ENCODE measurements at places on chromosomes 5 and 9.

DNA sequence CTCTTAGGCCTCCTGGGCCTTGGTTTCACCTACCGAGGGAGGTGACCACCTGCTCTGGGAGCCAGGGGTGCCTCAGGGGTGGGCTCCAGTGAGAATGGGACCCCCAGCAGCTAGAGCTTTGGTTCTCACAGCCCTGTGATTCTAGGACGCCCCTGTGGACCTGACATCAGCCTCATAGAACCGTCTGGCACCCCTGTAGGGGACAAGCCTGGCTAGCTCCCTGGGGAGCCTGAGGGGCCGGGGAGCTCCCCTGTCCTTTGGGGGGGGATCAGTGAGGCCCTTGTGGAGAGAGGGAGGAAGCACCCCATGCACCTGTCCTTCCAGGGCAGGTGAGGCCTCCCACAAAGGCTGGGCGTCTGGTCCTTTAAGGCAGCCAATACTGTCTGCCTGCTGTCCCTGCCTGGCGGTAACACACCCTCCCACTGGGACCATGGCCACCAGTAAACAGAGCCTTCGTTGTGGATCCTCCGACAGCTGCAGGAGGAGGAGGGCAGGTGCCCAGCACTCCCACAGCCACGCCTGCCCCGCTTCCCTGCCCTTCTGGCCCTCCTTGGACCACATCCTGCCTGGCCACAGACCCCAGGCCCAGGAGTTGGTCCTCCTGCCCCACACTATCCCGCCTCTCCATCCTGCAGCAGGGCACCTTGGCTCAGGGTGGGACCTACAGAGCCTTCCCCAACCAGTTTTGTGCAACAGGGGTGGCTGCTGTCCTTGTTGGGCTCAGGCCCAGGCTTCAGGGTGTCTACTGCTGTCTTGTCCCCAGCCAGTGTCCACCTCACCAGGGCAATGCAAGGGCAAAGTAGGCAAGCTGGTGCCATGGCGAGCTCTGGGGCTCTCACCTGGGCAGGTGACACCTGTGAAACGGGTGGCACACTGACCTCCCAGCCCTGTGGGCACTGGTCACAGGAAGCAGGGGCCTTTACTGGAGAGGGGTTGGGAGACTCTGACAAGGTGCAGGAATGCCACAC lies 3.0 kb upstream of the TUBB4B start:
- no peaks in the 10 kb centered on the region for H3K36me3 ChIP-seq
- H3K27me3 ChIP-seq = peaks cover 30% of the 10 kb centered on the region
- H3K4me1 ChIP-seq = peaks cover 28% of the 10 kb centered on the region
- no peak overlapping the region for H3K4me3 ChIP-seq
- H3K27ac ChIP-seq = peak overlapping the region; percentile 80
- peak; percentile 80 for DNase-seq

GRCh38 chr5:96703995-96704394 lies 41.8 kb downstream of the CAST start:
- no peaks in the 10 kb centered on the region for H3K27me3 ChIP-seq
- H3K36me3 ChIP-seq = no peaks in the 10 kb centered on the region
- H3K4me3 ChIP-seq = peak overlapping the region; percentile 71
- H3K4me1 ChIP-seq = no peaks in the 10 kb centered on the region
- no peak for DNase-seq

DNA sequence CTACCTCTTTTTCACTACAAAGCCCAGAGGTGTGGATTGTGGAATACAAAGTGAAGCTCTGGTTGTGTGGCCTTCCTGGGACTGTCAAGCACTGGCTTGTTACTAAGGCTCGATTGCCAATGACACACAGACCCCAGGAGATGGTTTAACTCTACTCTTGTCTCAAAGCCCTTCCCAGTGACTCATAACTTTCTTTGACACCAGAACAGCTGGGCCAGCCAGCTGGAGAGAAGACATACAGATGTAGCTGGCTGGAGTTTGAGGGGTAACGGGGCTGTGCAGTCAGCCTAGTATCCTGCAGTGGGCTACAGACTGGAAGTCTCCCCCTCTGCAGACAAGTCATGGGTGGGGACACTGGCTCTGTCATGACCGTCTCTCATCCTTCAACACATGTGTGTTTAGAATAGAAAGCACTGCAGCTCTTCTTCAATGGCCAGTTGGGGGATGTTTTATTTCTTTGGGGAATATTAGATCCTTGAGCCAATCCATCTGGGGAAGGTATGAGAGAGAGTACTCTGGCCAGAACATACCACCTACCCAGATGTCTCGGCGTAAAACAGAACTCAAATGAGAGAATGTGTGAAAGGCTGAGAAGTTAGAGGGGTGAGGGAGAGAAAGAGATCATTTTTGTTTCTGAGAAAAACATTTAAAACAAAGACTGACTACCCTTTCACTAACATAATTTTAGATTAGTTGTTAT lies 53.3 kb downstream of the SEMA6A start:
- no peak overlapping the region for H3K27ac ChIP-seq
- H3K36me3 ChIP-seq = no peaks in the 10 kb centered on the region
- H3K27me3 ChIP-seq = no peaks in the 10 kb centered on the region
- no peak for DNase-seq
- no peak overlapping the region for H3K4me3 ChIP-seq
- no peaks in the 10 kb centered on the region for H3K4me1 ChIP-seq

DNA sequence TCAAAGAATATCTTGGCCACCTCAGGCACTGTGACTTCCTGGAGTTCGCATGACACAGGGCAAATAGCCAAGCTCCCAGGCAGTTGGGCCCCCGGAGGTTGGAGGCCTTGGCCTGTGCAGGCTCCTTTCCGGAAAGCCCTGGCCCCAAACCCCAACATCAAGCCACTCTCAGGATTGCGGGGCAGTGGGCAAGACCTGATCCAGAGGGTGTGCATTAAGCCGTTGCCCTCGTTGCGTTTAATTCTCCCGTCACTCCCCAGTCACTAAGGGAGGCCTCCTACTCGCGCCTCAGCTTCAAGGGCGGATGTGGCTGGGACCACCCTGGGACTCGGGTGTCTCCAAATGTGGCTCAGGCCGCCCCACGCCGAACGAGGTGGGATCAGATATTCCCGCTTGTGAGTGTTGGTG lies 60.1 kb downstream of the TMEM174 start:
- peaks cover 54% of the 10 kb centered on the region for H3K27me3 ChIP-seq
- H3K4me3 ChIP-seq = peak overlapping the region; percentile 45
- H3K27ac ChIP-seq = no peak overlapping the region
- no peak for DNase-seq
- peaks cover 4% of the 10 kb centered on the region for H3K4me1 ChIP-seq

- DNase-seq = no peak
- no peaks in the 10 kb centered on the region for H3K4me1 ChIP-seq
- H3K36me3 ChIP-seq = no peaks in the 10 kb centered on the region
- H3K27me3 ChIP-seq = no peaks in the 10 kb centered on the region
- H3K27ac ChIP-seq = no peak overlapping the region
- H3K4me3 ChIP-seq = no peak overlapping the region
Measured at GRCh38 chr5:91272858-91273257, 110.3 kb downstream of the ARRDC3 start.

- no peak overlapping the region for H3K27ac ChIP-seq
- no peaks in the 10 kb centered on the region for H3K27me3 ChIP-seq
- DNase-seq = no peak
- no peaks in the 10 kb centered on the region for H3K4me1 ChIP-seq
- no peaks in the 10 kb centered on the region for H3K36me3 ChIP-seq
Measured at GRCh38 chr9:2332663-2333062, 288.9 kb upstream of the VLDLR start.

DNA sequence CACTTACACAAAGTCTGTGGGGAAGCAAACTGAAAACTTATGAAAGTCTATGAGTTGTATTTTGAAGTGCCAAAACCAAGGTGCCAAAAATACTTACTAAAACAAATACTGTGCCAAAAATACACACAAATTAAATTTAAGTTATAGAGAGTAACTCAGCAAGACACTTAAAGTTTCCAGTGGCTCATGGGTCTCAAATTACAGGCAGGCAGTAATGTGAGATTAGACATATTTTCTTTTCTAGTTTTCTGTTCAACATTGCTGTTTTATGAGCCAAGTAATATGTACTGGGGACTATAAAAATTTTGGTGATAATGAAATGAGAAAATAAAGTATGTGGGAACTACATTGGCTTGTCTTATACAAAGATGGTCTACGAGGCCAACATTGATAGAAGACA lies 172.2 kb upstream of the SNX2 start:
- H3K27me3 ChIP-seq = no peaks in the 10 kb centered on the region
- H3K36me3 ChIP-seq = no peaks in the 10 kb centered on the region
- H3K4me1 ChIP-seq = no peaks in the 10 kb centered on the region
- H3K4me3 ChIP-seq = no peak overlapping the region

- H3K27ac ChIP-seq = no peak overlapping the region
- no peak overlapping the region for H3K4me3 ChIP-seq
- DNase-seq = no peak
- no peaks in the 10 kb centered on the region for H3K27me3 ChIP-seq
- H3K36me3 ChIP-seq = no peaks in the 10 kb centered on the region
- no peaks in the 10 kb centered on the region for H3K4me1 ChIP-seq
Measured at GRCh38 chr9:109799792-109800191, 19.8 kb downstream of the PALM2AKAP2 start.

- peak overlapping the region; percentile 91 for H3K4me3 ChIP-seq
- no peaks in the 10 kb centered on the region for H3K36me3 ChIP-seq
- H3K4me1 ChIP-seq = no peaks in the 10 kb centered on the region
- H3K27ac ChIP-seq = peak overlapping the region; percentile 99
- no peak for DNase-seq
- no peaks in the 10 kb centered on the region for H3K27me3 ChIP-seq
Measured at GRCh38 chr5:143400541-143401226, 2.8 kb downstream of the NR3C1 start.

- H3K36me3 ChIP-seq = no peaks in the 10 kb centered on the region
- H3K27me3 ChIP-seq = no peaks in the 10 kb centered on the region
- H3K27ac ChIP-seq = peak within 1 kb of the TSS; percentile 89
Measured at GRCh38 chr9:19102631-19103345, at the start of gene HAUS6. TSS of gene HAUS6 (minus strand) at chr9:19102904. CDS start at chr9:19102651, 253 bp downstream.

DNA sequence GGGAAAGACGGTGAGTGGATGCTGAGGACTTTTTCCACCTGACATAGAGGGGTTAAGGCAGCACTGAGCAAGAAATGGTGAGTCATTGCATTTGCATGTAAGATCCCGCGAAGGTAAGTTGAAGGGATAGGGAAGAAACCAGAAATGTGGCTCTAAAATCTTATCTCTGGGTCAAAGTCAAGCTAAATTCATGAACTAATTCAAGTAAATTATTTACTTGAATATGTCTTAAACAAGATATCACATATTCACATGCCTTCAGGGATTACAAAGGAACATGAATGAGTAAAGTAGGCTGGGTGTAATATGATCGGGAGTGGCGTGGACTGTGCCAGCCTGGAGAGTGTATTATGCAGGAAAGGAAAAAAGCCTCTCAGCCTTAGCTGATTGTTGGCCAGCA lies 74.4 kb upstream of the EQTN start:
- no peaks in the 10 kb centered on the region for H3K36me3 ChIP-seq
- no peak overlapping the region for H3K4me3 ChIP-seq
- peaks cover 2% of the 10 kb centered on the region for H3K4me1 ChIP-seq
- no peaks in the 10 kb centered on the region for H3K27me3 ChIP-seq

DNA sequence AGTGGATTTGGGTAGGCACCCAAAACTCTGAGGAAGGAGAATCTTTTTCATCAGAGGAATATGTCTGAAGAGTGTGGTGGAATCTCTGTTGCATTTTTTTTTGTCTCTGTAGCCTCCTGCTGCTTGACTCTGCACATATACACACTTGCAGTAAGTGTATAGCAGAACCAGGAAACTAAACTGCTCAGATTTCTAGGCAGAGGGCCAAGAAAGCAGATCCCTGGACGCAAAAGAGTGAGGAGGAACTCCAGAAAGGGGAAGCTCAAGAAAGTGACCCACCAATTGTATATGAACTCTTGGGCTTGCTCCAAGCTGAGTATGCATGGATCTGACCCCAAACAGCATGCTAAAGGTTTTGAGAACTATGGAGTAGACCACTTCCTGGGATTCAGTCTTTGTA lies 181.8 kb downstream of the GADD45G start:
- H3K4me1 ChIP-seq = no peaks in the 10 kb centered on the region
- no peak for DNase-seq
- H3K27ac ChIP-seq = no peak overlapping the region
- no peak overlapping the region for H3K4me3 ChIP-seq
- H3K36me3 ChIP-seq = no peaks in the 10 kb centered on the region
- no peaks in the 10 kb centered on the region for H3K27me3 ChIP-seq

- no peak overlapping the region for H3K27ac ChIP-seq
- H3K36me3 ChIP-seq = no peaks in the 10 kb centered on the region
- H3K4me3 ChIP-seq = no peak overlapping the region
- no peaks in the 10 kb centered on the region for H3K4me1 ChIP-seq
- no peaks in the 10 kb centered on the region for H3K27me3 ChIP-seq
Measured at GRCh38 chr9:15227491-15227890, 79.5 kb downstream of the TTC39B start.

DNA sequence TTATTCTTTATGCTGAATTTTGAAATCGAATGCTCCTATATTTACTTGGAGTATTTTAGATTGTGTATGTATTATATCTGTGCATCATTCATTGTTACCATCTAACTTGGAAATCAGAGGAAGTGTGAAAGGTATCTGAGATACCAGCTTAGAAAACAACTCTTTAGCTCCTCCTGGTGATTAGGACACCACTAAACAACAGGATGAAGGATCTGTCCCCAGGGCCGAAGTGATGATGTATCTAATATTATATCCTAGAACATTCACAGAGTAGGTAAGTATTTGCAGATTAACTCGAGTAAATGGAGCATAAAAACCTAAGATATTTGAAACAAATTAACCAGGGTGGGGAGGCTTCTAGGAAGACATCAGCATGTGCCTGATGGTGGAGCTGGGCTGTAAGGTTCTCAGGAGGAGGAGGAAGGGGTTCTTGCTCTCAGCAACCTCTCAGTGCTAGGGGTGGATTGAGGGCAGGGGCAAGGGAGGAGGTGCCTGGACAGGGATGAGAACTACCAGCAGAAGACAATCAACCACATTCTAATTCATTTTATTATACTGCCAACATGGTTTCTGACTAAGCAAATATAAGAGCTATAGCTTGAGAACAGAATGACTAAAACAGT lies 2.6 kb upstream of the NFIL3 start:
- no peak overlapping the region for H3K27ac ChIP-seq
- no peak for DNase-seq
- no peaks in the 10 kb centered on the region for H3K27me3 ChIP-seq
- no peaks in the 10 kb centered on the region for H3K36me3 ChIP-seq

- no peaks in the 10 kb centered on the region for H3K36me3 ChIP-seq
- H3K4me3 ChIP-seq = no peak overlapping the region
- H3K27ac ChIP-seq = no peak overlapping the region
- no peak for DNase-seq
- no peaks in the 10 kb centered on the region for H3K27me3 ChIP-seq
- no peaks in the 10 kb centered on the region for H3K4me1 ChIP-seq
Measured at GRCh38 chr5:38453921-38454320, 102.5 kb downstream of the LIFR start.

GRCh38 chr5:173330338-173331206 lies 2.4 kb upstream of the STC2 start:
- H3K27me3 ChIP-seq = peaks cover 37% of the 10 kb centered on the region
- DNase-seq = no peak
- H3K36me3 ChIP-seq = no peaks in the 10 kb centered on the region
- peak overlapping the region; percentile 63 for H3K4me3 ChIP-seq

- H3K4me3 ChIP-seq = no peak overlapping the region
- H3K27ac ChIP-seq = no peak overlapping the region
- no peaks in the 10 kb centered on the region for H3K36me3 ChIP-seq
- no peak for DNase-seq
- H3K4me1 ChIP-seq = no peaks in the 10 kb centered on the region
- no peaks in the 10 kb centered on the region for H3K27me3 ChIP-seq
Measured at GRCh38 chr9:7342229-7342628, 457.3 kb downstream of the DMAC1 start.

- H3K36me3 ChIP-seq = no peaks in the 10 kb centered on the region
- no peak overlapping the region for H3K4me3 ChIP-seq
- H3K27ac ChIP-seq = no peak overlapping the region
- H3K4me1 ChIP-seq = no peaks in the 10 kb centered on the region
- H3K27me3 ChIP-seq = no peaks in the 10 kb centered on the region
Measured at GRCh38 chr5:14687023-14687665, 22.6 kb downstream of the OTULIN start.

- H3K27ac ChIP-seq = no peak overlapping the region
- no peak for DNase-seq
- H3K4me1 ChIP-seq = no peaks in the 10 kb centered on the region
- H3K36me3 ChIP-seq = no peaks in the 10 kb centered on the region
- H3K27me3 ChIP-seq = no peaks in the 10 kb centered on the region
Measured at GRCh38 chr9:7320841-7321240, 478.7 kb downstream of the DMAC1 start.

Measured in breast epithelium (tissue), 4 donors.